ENCODE measurements at places on chromosomes 1 and 21. TPM values are rescaled to one million over a fixed set of nuclear protein-coding genes. Genes with fewer than 3 reads are reported as not detected.

The SLAMF8 gene
- 13.3 TPM for polyA plus RNA-seq

The OR2G6 gene
- polyA plus RNA-seq = 0.05 TPM

The PLD5 gene
- polyA plus RNA-seq = 0.25 TPM

The IGSF21 gene
- 2.1 TPM for polyA plus RNA-seq

The KRTAP21-2 gene
- not detected for polyA plus RNA-seq

The SH3GLB1 gene
- polyA plus RNA-seq = 33.6 TPM

The GPATCH2 gene
- polyA plus RNA-seq = 6.5 TPM

The GSTM2 gene
- polyA plus RNA-seq = 100 TPM
